Upper lobe of left lung (tissue), 6 donors: ENCODE measurements at places on chromosomes 5 and 9. TPM values are rescaled to one million over a fixed set of nuclear protein-coding genes. Genes with fewer than 3 reads are reported as not detected.

The PCDHA11 gene
- 2.8 TPM for total RNA-seq

The GNG10 gene
- 18.8 TPM for total RNA-seq

The MZB1 gene
- 30.7 TPM for total RNA-seq

The SLC46A2 gene
- 17.5 TPM for total RNA-seq

The FRRS1L gene
- 0.06 TPM for total RNA-seq
